Upper lobe of left lung (tissue), 6 donors: ENCODE measurements at places on chromosomes 2 and 18. TPM values are rescaled to one million over a fixed set of nuclear protein-coding genes. Genes with fewer than 3 reads are reported as not detected.

The SEMA4F gene
- 7.1 TPM for total RNA-seq

The APOB gene
- total RNA-seq, result under 0.01 TPM

The RTP5 gene
- total RNA-seq, result 1.4 TPM

GRCh38 chr2:55782528-55783173 is 89.0 kb upstream of the PNPT1 start:
- no peaks in the 10 kb centered on the region for H3K4me1 ChIP-seq
- no peak for DNase-seq
- no peak overlapping the region for H3K27ac ChIP-seq
- no peaks in the 10 kb centered on the region for H3K27me3 ChIP-seq

- no peaks in the 10 kb centered on the region for H3K4me1 ChIP-seq
- H3K27ac ChIP-seq, result no peak overlapping the region
- DNase-seq, result no peak
- H3K27me3 ChIP-seq, result no peaks in the 10 kb centered on the region
- peaks cover 3% of the 10 kb centered on the region for H3K36me3 ChIP-seq
Observed at GRCh38 chr2:231370749-231371429, 24.6 kb upstream of the B3GNT7 start.

- H3K4me1 ChIP-seq, result no peaks in the 10 kb centered on the region
- no peak for DNase-seq
Observed at GRCh38 chr18:68083131-68083530, 566.6 kb upstream of the DSEL start.

DNA sequence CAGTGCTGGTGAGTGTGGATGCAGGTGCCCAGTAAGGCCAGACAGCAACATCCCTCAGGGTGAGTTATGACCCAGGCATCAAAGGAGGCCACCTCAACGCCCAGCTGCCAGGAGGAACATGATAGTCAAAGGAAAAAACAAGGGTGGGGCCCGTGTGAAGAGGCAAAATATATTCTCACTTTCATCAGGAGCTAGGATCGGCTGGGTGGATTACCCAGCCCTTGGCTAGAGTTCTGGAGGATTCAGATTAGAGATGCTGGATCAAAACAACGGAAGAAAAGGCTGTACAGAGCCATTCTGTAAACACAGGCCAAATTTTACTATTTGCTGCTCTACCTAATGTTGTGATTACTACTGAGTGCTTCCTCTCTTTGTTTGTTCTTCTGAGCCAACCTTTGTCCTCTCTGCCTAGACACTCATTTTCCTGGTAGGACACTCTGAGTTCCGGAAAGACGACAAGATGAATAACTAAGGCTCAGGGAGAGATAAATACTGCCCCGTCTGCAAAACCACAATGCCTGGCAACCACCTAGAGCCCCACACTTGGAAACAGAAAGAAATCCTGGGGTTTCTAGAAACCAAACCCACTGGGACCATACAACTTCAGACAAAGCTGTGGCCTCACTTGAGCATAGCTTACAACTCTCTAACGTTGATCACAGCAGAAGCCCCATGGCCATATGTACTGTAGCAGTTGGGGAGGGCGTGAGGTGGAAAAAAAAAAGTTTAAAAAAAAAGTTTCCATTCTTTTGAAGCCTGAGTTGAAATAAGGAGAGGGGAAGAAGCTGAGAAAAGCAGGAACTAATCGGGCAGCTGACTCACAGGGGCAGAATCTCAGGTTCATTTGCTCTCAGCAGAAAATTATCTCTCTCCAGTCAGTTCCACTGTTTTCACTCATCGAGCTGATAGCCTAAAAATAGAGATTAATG is 17.8 kb upstream of the PMAIP1 start:
- peaks cover 5% of the 10 kb centered on the region for H3K4me1 ChIP-seq
- no peak for DNase-seq
- no peak overlapping the region for H3K4me3 ChIP-seq
- H3K27ac ChIP-seq, result no peak overlapping the region
- no peaks in the 10 kb centered on the region for H3K27me3 ChIP-seq
